ENCODE measurements at places on chromosomes 7 and 10.
A peak's percentile ranks its signal among the peaks of the same experiment; 100 is the strongest.

GRCh38 chr10:49756641-49757040 is 5.5 kb downstream of the OGDHL start:
- no peak for DNase-seq

DNA sequence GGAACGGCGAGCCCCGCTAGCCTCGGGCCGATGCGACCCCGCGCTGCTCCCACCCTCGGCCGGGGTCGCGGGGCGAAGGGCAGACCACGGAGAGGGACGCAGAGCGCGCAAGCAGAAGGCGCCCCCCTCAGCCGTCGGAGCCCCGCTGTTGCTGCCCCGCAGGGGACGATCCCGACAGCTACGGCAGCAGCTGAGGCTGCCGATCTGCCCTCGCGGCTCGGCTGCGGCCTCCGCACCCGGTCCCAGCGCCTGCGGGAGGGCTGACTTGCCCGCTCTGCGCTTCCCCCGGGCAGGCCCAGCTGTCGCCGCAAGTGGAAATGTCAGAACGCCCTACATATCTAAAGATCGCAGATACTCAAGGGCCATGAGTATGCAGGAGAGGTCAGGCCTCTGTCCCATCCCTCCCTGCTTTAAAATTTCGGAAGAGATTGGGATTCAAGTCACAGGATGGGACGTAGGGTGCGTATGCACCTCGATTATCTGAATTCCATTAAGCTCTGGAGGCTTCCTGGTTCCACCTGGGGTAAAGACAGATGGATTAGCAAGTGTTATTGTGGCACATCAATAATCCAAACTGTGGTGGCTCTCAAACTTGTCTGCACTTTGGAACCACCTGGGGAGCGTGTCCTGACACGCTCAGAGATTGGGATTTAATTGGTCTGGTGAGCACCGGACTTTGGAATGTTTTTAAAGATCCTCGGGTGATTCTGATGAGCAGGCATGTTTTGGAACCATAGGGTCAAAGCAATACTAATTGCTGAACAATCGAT is at the start of gene CRPPA:
CRPPA (minus strand) TSS at position 206 of the 770 bp plus-strand sequence. CDS start 216 bp downstream, outside the sequence.
- no peak for DNase-seq

- DNase-seq: no peak
Observed at GRCh38 chr7:151631570-151631952, 111.9 kb upstream of the RHEB start.

GRCh38 chr10:49001870-49002672 is 62.4 kb upstream of the LRRC18 start:
- no peak for DNase-seq

GRCh38 chr10:14748441-14748840 is 26.3 kb downstream of the FAM107B start:
- DNase-seq: no peak

- DNase-seq: no peak
Observed at GRCh38 chr7:27962273-27962672, 218.3 kb downstream of the JAZF1 start.

DNA sequence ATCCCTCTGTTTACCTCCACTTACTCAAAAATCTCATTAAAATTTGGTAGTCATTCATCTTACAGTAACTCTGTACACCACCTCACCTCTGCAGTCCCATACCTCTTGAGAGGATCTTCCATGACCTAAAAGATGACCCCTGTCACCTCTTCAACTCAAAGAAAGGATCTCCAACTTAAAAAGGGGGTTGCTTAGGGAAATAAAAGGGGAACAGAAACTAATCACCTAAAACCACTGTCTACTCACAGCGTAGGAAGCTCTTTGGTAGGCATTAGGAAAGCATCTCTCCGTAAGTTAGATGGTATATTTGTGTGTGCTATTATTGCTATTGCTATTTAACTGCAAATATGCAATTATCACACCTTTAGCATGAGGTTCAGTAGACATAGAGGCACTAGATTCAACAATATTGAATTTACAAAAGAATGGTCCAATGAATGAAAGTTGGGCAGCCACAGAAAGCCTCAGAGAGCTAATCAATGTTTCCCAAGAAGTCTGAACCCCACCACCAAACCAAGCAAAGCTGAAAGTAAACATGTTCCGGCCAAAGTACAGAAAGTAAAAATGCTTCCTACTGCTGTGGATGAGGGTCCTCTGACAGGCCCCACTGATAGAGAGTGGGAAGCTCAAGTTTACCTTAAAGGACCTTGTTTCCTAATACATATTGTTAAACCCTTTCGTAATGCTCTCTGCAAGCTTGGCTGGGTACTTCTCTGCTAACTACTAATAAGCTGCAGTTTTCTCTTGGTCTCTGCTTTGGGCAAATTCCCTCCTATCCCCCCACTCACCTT is 105.8 kb downstream of the GRM8 start:
- no peak for DNase-seq

GRCh38 chr10:132692311-132692710 is 93.6 kb downstream of the NKX6-2 start:
- no peak for DNase-seq

GRCh38 chr10:108782411-108782810 is 1140.9 kb downstream of the XPNPEP1 start:
- DNase-seq: no peak

- no peak for DNase-seq
Observed at GRCh38 chr10:660970-661596, 28.4 kb downstream of the DIP2C start.

DNA sequence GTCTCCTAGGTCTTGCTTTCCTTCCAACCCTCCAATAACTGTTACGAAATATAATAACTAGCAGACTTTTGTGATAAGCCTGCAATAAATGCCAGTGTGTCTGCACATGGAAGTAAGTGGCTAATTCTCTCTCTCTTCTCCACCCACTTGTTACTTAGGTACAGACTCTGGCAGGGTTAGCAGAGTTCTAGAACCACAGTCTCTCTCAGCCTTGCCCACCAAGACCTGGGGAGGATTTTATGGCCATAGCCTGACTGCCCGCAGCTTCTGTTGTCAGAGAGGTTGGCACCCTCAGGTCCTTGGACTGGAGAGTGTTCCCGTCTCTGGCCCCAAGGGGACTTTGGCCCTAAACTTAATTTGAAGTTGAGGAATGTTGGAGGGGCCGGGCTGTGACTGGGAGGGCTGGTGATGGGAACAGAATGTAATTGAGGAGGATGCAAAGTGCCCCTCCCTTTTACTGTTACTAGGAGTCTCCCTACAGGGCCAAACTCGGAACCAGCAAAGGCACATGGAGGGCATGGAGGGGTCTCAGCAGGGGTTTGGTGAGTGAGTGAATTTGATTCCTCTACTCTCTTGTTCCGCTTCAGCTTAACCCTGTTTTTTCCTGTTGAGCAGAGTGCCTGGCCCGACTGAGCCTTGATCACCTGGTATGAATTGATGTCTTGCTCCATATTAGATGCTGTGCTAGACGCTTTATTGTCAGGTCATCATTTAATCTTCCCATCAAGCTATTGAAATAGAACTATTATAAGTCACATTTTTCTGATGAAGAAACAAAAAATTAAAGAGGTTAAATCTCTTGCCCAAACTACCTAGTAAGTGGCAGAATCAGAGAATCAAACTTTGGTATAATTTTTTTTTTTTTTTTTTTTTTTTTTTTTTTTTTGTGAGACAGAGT is 37.0 kb upstream of the LCOR start:
- DNase-seq: no peak

- no peak for DNase-seq
Observed at GRCh38 chr10:124007773-124008145, 85.6 kb downstream of the CHST15 start.

- no peak for DNase-seq
Observed at GRCh38 chr7:139773371-139773770, 4.4 kb downstream of the HIPK2 start.

- no peak for DNase-seq
Observed at GRCh38 chr7:151013733-151014497, 10.4 kb downstream of the ATG9B start.

DNA sequence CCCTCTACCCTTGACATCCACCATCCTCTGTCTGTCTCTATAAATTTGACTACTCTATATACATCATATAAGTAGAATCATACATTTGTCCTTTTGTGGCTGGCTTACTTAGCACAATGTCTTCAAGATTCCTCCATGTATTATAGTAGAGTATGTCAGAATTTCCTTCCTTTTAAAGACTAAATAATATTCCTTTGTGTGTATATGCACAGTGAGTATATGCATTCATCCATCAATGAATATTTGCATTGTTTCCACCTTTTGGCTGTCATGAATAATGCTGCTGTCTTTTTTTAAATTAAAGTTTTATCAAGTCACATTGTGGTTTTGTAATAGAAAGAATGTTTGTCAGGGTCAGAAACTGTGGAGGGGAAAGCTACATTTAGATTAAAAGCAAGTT is 195.3 kb downstream of the ANK3 start:
- no peak for DNase-seq

GRCh38 chr7:17770710-17771375 is 169.5 kb downstream of the SNX13 start:
- DNase-seq: no peak

- no peak for DNase-seq
Observed at GRCh38 chr7:1357601-1358271, 101.5 kb downstream of the MICALL2 start.

- DNase-seq: peak; percentile 45
Observed at GRCh38 chr10:47047577-47048525, 136.6 kb downstream of the PTPN20 start.

GRCh38 chr10:3172081-3172445 is 519 bp downstream of the PITRM1 start:
- DNase-seq: no peak

DNA sequence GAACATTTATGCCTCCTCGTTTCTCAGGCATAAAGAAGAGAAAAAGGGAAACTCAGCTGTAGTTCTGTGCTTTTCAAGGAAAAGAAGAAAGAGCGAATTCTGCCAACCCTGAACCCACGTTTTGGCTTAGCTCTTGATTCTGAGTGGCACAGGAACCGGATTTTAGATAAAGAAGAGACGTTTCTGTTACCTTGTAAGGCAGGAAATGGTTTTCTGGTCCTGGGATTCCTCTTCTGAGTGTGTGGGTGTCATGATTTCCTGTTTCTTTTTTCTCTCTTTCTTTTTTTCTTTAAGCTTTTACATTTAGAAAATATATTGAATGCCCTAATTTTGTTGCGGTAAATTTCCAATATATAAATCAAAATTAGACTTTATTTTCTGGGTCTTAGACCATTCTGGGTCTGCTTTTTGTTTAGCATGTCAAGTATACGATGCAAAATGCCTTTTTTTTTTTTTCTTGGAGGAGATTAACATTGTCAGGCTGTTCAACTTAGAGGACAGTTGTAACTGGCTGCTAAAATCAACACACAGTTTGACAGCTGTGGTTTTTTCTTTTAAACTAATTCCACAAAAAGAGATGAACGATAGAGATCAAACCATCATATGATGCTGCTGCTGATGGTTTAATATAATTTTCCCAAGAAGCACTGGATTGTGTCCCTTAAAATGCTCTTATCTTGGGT is 190.8 kb downstream of the GATA3 start:
- no peak for DNase-seq

- DNase-seq: no peak
Observed at GRCh38 chr10:58173391-58173790, 94.3 kb downstream of the IPMK start.

- no peak for DNase-seq
Observed at GRCh38 chr10:66180581-66181318, 745.1 kb upstream of the LRRTM3 start.

DNA sequence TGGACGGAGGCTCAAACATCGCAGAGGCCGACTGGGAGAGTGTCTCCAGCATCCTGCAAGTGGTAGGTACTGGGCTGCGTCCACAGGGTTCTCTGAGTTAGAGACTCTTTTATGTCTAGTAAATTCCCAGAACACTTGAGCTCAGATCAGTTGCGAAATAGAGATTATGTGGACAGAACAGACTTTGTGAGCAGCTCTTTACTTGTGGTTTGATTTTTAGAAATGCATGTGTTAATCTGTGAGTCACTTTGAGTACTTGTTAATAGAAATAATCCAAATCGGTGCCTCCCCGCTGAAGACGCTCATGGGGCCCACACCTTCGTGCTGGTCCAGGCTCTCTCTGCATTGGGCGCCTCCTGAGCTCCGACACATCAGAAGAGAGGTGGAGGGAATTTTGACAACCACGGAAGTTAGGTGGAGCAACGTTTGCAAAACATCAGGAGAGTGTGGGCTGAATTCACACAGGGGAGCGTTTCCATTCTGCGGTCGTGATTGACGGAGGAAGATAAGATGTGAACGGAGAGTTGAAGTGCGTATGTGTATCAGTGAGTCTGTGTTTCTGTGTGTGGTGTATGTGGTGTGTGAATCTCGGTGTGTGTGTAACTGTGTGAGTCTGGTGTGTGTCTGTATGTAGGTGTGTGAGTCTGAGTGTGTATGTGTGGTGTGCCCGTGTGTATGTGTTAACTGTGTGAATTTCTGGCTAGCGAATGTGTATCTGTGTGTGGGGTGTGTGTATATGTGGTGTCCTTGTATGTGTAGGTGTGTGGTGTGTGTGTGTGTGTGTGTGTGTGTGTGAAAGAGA is 32.1 kb downstream of the PFKP start:
- DNase-seq: no peak

DNA sequence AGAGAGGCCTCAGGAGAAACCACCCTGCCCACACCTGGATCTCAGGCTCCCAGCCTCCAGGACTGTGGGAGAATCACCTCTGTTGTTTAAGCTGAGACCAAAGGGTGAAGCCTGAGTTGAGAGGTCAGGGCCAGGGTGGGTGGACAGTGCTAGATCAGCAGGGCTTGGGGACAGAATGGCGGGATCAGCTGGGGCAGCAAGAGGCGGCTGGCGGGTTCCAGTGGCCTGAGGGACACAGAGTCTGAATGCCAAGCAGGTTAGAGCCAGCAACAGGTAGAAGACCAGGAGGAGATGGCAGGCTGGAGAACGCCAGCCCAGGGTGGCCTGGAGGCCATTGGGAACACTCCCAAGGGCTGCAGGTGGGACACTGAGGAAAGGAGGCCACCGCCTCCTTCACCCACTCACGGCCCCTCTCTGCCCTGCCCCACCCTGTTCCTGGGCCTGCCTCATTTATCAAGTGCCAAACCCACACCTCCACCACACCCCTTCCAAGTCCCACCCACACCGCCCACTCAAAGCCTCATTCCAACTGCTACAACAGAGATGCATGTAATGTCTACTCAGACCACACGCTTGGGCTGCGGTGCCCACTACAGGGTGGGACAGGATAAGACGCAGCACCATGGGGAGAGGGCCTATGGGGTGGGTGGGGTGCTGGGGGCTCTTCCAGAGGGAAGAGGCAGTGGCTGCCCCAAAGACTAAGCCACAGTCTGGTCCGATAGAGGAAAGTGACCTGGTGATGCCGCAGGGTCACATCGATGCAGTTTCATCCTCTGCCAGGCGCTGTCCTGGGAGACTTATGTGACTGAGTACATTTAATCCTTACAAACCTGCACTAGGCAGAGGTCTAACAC is 173.9 kb downstream of the TNS3 start:
- DNase-seq: no peak

GRCh38 chr7:9718071-9718661 is 1255.5 kb upstream of the PHF14 start:
- no peak for DNase-seq

- no peak for DNase-seq
Observed at GRCh38 chr7:23076772-23077171, 28.8 kb upstream of the KLHL7 start.

GRCh38 chr10:123309731-123310130 is 155.5 kb downstream of the BUB3 start:
- DNase-seq: no peak

GRCh38 chr10:92184977-92185376 is 105.9 kb downstream of the CPEB3 start:
- DNase-seq: no peak

- DNase-seq: no peak
Observed at GRCh38 chr10:105398202-105398601, 757.1 kb downstream of the SORCS3 start.

GRCh38 chr10:36730316-36730715 is 395.1 kb upstream of the ANKRD30A start:
- no peak for DNase-seq

GRCh38 chr7:85823396-85824080 is 636.7 kb upstream of the SEMA3D start:
- DNase-seq: no peak

- DNase-seq: no peak
Observed at GRCh38 chr7:46660402-46660980, 739.4 kb upstream of the IGFBP3 start.
